ENCODE measurements at places on chromosomes 16 and 17.

- DNase-seq, result no peak
These were observed 47.4 kb upstream of the CACNG3 start for GRCh38 chr16:24208710-24209109.

GRCh38 chr16:50667497-50668367 lies 13.4 kb downstream of the SNX20 start:
- no peak for DNase-seq

- no peak for DNase-seq
These were observed 61.7 kb downstream of the MYH13 start for GRCh38 chr17:10311131-10311530.

DNA sequence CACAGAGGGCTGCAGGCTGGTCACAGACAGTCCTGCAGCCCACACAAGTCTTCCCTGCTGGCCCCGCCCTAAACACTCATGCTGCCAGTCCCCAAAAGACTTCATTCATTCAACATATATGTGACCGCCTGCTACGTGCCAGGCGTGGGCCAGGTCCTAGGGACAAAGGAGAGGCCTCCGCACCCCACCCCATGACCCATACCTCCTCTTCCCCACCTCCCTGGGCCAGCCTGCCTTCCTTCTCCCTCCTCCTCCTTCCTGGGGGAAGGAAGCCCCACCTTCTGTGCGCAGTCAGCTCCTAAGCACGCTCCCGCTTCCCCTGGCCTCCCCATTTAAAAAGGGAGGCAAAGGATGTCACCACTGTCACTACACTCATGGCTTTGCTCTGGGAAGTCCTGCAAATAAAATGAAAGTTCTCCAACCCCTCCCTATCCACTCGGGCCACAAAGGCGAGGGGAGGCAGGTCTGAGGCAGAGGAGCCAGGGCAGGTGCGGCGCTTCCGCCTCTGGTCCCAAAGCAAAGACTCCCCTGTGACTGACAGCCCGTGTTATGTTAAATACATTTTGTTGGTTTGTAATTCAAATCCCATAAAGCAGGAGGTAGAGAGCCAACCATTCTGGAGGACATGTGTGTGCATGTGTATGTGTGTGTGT lies 9.0 kb downstream of the DNAAF8 start:
- DNase-seq, result no peak

DNA sequence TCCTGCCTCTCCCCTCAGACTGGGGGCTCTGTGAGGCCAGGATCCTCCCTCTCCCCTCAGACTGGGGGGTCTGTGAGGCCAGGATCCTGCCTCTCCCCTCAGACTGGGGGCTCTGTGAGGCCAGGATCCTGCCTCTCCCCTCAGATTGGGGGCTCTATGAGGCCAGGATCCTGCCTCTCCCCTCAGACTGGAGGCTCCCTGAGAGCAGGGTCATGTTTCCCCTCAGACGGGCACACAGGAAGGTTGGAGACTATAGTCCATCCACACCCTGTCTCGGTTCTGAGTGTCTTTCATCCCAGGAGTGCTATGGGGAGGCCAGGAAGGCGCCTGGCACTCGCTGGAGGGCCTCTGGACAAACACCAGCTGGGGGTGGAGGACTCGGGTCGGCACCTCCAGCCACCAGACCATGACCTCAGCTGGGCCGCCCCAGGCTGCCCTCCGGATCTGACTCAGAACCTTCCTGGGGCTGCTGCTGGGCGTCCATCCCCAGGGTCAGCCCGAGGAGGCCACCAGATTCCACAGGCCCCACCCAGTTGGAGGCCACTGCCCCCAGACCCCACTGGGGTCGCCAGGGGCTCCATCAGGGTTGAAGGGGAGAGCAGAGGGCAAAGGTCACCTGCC lies 21.9 kb upstream of the DLX4 start:
- DNase-seq, result no peak

- no peak for DNase-seq
These were observed 38.2 kb downstream of the USP32 start for GRCh38 chr17:60353773-60354172.

DNA sequence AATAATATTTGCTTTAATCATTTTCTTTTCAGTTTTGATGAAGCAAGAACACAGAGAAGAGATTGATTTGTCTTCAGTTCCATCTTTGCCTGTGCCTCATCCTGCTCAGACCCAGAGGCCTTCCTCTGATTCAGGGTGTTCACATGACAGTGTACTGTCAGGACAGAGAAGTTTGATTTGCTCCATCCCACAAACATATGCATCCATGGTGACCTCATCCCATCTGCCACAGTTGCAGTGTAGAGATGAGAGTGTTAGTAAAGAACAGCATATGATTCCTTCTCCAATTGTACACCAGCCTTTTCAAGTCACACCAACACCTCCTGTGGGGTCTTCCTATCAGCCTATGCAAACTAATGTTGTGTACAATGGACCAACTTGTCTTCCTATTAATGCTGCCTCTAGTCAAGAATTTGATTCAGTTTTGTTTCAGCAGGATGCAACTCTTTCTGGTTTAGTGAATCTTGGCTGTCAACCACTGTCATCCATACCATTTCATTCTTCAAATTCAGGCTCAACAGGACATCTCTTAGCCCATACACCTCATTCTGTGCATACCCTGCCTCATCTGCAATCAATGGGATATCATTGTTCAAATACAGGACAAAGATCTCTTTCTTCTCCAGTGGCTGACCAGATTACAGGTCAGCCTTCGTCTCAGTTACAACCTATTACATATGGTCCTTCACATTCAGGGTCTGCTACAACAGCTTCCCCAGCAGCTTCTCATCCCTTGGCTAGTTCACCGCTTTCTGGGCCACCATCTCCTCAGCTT lies 45.0 kb downstream of the ESRP2 start:
- no peak for DNase-seq

DNA sequence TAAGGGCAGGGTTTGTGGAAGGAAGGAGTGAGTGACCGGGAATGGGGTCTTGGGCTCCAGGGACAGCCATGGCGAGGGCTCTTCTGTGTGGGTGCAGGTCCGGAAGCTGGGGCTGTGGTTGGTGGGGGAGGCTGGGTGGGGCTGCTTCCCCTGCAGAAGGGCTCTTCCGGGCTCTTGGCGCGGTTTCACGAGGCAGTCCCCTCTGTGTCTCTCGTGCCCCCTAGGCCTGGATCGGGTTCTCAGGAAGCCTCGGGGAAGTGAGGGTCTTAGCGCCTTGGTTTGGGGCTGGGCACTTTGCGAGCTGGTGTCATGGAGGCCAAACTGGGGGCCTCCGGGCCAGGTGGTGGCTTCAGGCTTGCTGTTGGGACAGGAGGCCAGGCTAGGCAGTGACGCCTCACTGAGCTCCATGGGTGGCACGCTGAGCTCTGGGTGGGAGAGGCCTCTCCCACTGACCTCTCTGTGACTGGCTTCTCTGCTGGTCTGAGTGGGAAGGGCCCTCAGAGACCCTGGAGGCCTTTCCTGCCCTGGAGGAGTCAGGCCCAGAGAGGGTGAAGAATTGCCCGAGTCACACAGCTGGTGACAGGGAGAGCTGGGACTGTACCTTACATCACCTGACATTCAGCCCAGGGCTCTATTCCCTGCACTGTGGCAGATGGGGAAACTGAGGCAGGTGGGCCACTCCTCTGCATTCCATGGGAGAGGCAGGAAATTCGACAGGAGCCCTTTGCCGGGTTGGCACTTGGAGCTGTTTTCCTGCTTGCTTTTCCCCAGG lies 8.2 kb downstream of the ADCY7 start:
- no peak for DNase-seq

GRCh38 chr17:58811290-58811689 lies 55.6 kb downstream of the PPM1E start:
- no peak for DNase-seq

DNA sequence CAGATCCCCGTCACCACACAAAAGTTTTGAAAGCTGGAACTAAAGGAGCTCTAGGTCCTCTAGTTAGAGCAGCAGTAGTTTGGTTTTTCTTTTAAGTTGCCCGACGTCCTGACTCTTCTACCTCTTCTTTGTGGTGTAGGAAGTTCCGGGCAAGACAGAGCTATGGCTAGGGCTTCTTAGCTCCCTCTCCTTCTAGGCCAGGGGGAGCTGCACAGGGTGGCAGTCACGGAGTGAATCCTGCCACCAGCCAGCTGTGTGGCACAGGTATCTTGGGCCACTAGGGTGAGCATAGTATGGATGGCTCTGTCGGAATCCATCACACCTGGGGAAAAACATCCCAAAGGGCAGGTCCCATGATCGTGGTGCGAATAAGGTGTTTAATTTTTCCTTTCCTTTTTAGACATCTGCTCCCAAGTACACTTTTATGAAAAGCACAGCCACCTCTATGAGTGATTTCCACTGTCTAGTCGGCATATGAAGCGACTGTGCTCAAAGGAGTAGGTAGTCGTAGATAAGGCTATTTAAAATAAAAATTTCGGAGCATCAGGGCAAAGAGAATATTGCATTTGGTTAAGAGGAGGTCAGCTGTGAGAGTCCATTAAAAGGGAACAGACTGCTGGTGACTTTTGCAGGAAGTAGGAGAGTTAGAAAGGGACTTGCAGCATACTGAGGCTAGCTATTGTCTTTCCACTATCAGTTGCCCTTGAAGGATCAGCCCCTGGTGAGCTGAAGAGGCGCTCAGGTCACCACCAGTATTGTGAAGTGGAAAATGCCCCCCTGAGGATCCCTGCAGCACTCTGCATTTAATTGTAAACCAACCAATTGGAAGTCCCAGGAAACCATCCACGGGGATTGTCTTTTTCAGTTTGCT lies 2.1 kb downstream of the PRKCA start:
- no peak for DNase-seq

DNA sequence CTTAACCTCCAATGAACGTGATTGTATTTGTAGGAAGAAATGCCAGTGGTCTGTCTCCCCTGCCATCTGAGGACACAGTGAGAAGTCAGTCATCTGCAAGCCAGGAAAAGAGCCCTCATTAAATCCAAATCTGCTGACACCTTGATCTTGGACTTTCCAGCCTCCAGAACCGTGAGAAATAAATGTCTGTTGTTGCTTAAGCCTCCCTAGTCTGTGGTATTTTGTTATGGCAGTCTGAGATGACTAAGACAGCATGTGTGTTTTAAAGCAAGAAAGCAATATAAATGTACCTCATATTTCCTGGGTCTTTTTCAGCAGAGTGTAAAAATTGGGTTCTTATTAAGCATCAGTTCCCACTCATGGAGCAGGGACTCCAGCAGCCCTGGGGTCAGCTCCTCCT lies 177.9 kb upstream of the NLRP1 start:
- no peak for DNase-seq

- DNase-seq, result no peak
These were observed 953 bp upstream of the HSD3B7 start for GRCh38 chr16:30983898-30984610.

- DNase-seq, result no peak
These were observed 37.2 kb downstream of the KCNJ2 start for GRCh38 chr17:70206361-70207010.

- DNase-seq, result no peak
These were observed 118.9 kb downstream of the PARN start for GRCh38 chr16:14510939-14511799.

- DNase-seq, result no peak
These were observed 14.8 kb downstream of the ACSF3 start for GRCh38 chr16:89108416-89108815.

DNA sequence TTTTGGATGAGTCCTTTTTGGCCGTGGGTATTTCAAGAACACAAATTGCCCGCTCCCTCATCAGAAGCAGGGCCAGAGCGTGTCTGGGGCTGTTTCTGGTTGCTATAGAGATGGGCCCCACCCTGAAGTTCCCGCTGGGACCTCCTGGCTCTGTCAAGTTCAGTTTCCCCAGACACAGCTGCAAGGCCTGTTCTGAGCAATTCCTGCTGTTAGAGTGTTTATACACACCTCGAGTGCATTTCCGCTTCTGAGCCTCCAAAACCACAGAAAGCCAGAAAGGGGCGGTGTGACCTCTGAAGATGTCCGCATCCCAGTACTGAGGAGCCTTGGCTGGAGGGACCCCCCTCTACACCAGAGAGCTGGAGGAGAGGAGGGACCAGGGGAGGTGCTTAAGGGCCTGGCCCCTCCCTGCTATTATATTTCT lies 9.3 kb upstream of the WBP2 start:
- DNase-seq, result no peak

DNA sequence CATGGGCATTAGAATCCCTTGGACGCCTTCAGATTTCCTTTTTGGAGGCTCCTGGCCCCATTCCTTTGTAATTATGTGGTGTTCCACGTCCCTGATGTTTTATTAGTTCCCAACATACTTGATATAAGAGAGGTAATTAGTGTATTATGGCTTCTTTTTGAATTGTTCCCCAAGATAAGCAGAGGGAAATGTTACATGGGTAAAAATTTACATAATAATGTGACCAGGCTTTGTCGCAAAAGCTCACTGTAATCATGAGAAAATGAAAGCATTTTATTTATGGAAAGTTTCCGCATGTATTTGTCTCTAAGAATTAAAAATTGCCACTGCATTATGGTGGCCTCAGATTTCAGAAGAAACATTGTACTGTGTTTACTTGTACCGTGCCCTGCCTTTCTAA lies 177.8 kb downstream of the PRKCA start:
- DNase-seq, result no peak

GRCh38 chr16:69482410-69482991 lies 58.1 kb downstream of the CYB5B start:
- no peak for DNase-seq

- DNase-seq, result no peak
These were observed 227.3 kb upstream of the RPL38 start for GRCh38 chr17:73976147-73976546.

- peak; percentile 14 for DNase-seq
These were observed 14.2 kb upstream of the LASP1NB start for GRCh38 chr17:38911081-38911730.

- no peak for DNase-seq
These were observed 14.2 kb upstream of the MARCHF10 start for GRCh38 chr17:62822080-62822904.

GRCh38 chr17:699345-699744 lies 15.3 kb downstream of the VPS53 start:
- no peak for DNase-seq

DNA sequence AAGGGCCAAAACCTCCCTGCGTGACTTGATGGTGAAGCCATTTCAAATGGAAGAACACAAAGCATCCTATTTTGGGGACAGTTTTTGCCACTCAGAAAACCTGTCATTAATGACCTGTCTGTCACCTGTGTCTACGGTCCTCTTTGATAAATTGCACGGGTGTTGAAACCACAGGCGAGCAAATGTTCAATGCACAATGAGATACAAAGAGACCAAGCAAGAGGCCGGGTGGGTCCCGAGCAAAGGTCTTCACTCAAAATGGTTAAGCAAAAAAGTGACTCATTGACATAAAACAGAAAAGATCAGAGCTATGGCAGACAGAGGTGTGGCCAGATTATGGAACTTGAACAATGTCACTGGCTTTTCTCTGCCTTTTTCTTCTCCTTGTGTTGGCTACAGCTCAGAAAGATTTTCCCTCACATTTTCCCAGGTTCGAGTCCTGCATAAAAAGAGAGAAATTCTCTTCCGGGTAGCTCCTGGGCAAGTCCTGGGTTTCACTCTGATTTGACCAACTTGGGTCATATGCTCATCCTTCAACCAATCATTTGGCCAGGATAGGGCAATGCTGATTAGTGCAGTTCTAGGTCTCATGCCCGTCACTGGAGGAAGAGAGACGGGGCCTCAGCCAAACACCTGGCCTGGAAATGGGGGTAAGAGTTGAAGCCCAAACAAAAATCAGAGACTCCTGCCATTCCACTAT lies 92.2 kb downstream of the CMC2 start:
- DNase-seq, result no peak

- no peak for DNase-seq
These were observed 24.9 kb downstream of the VPS53 start for GRCh38 chr17:689556-690275.

- no peak for DNase-seq
These were observed 684 bp upstream of the SPIRE2 start for GRCh38 chr16:89827383-89828198.

- no peak for DNase-seq
These were observed 86.8 kb downstream of the CCT6B start for GRCh38 chr17:34874478-34874877.
